ENCODE measurements at places on chromosomes 7 and 10.

GRCh38 chr10:111725050-111725449 is 458.5 kb downstream of the GPAM start:
- no peak for DNase-seq

- DNase-seq: no peak
Measured at GRCh38 chr10:58209669-58210068, 58.0 kb downstream of the IPMK start.

DNA sequence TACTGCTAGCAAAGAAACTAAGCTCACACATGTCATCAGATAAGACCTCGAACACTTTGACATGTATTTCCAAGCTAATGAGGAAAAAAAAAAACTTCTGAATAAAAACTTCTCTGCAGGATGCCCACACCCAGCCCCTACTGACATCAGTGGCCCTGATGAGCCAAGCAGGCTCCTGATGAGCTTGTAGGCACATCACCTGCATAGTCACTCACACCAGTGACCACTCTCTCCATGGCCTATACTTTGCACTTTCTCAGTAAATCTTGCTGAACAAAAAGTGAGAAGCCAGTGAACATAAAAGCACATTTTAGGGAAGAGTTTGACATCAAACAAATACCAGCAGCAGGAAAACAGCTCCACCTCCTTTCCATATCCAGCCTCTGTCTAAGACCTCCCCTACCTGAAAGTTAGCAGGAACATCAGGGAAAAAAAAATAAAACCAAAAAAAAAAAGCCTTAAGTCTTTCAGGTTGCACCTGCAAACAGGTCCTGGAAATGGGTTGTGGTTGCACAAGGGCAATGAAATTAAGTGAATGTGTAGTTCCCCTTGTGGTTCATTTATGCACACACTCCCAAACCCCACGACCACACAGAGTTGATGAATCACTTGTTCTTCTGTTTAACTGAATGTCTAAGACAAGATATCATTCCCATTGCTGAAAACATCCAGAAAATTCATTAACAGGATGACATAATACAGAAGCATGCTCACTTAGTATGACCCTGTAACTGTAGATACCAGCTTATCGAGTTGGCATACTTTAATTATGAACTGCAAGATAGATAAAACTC is 205.2 kb upstream of the PDE1C start:
- no peak for DNase-seq

- DNase-seq: peak; percentile 96
Measured at GRCh38 chr10:44195112-44196007, 189.5 kb downstream of the CXCL12 start.

GRCh38 chr10:108352771-108353170 is 1188.3 kb upstream of the SORCS1 start:
- DNase-seq: no peak

GRCh38 chr7:134710511-134710853 is 63.8 kb downstream of the BPGM start:
- no peak for DNase-seq

DNA sequence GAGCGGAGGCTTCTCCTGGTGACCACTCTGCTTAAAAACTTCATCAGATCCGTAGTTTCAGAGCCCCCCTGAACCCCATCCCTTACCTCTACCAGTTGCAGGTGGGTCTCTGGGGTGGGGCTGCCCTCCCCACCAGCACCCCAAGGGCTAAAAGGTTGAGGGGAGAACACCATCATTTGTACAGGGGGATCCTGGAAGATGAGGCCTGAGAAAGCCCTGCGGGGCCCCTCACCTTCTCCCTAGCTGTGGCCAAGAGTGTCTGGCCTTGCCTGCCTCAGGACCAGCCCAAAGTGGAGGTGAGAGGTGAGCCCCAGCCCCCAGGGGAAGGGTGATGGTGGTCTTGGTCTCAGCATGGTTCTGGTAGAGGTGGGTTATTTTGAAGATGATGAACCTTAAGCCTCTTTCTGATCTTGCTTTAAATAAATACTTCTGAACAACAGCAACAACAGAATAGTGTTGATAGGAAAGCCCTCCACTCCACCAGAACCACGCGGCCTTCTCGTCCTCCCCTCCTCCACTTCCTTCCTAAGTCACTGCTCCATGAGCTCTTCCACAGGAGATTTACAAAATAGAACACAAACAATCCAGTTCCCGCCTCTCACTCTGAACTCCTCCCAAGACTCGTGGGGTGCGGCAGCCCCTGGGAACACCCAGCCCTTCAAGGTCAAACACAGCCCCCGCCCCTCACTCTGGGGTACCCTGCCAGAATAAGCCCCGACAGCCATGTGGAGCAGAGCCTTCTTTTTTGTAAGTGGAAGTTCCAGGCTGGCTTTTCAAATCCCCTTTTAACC is 169.1 kb downstream of the EGFR start:
- no peak for DNase-seq

DNA sequence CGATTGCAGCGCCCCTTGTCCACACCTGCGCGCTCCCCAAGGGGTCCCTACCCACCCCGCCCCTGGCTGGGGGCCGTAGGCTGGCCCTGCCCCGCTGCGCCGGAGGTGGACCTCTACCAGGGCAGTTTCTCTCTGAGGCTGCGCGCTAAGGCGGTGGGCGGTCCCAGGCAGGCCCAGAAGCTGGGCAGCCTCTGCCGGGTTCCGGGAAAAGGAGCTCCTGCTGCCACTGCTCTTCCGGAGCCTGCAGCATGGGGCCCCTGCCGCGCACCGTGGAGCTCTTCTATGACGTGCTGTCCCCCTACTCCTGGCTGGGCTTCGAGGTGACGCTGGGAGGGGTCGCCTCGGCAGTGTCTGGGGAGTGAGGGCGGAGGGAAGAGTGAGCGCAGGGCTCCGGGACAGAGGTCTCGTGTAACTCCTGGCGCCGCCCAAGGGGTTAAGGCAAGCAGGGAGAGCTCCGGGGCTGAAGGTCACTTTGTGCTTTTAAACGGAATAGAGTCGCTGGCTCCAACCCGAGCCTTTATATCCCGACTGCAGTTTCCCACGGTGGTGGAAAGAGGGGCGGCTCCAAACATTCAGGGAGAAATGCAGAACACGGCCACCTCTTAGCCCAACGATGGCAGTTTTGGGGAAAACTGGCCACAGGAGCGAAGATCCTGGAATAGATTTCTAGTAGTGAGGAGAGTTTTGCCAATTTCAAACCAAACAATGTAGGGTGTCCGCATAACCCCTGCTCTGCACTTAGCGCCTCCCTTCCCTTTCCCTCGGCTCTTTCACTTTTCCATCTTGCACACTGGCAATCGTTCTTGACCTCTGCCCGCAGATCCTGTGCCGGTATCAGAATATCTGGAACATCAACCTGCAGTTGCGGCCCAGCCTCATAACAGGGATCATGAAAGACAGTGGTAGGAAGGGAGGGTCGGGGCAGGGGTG is at the start of gene GSTK1:
Gene GSTK1, plus strand, starts transcription at position 176 of the 930 bp plus-strand sequence. Its CDS starts 73 bp downstream, at position 249.
- DNase-seq: peak; percentile 68

DNA sequence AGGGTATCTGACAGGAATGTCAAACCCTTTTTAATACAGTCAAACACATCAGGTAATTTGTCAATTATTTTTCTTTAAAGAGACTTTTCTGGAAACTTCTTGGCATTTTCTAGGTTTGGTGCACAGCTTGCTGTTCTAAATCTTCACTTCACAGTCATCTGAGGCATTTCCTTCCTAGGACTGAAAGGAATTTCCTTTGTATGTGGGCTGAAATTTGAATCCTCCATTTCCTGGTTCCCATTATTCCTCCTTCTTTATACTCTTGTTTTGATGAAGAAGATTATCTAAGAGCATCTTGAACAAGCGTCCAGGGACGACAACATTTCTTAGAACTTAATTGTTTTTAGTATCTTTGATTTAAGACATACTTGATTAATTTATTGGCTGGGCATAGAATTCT is 24.9 kb downstream of the CALD1 start:
- peak; percentile 65 for DNase-seq

- no peak for DNase-seq
Measured at GRCh38 chr7:14690486-14690885, 212.1 kb downstream of the DGKB start.

DNA sequence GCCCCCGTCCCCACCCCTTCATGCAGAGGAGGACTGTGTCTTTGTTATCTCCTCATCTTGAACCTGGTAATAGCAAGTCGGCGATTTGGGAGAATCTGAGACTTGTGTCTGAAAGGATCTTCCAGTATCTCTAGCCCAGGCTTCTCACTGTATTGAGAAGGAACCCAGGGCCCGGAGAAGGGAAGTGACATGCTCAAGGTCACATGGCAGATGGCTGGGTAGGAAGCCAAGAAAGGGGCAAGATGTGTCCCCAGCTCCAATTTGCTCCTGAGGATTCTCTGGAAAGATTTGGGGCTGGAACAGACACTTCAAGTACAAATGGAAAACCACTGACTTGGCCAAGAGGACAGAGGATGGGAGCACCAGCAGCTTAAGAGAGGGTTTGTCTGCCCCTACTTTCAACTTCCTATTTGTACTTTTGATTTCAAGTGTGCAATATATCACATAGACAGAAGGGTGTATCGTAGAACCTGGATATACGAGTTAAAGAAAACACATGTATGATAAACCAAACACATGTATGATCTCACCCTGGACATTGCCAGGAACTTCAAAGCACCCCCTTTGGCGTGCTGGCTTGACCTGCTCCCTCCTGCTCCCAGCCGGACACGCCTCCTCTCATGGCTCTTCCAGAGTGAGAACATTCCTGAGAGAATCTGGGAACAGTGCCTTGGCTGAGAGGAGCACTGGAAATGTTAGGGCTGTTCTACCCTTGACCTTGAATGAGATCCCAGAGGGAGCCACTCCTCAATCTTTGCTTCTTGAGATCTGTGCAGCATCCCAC is 79.7 kb downstream of the CDH23 start:
- DNase-seq: no peak

DNA sequence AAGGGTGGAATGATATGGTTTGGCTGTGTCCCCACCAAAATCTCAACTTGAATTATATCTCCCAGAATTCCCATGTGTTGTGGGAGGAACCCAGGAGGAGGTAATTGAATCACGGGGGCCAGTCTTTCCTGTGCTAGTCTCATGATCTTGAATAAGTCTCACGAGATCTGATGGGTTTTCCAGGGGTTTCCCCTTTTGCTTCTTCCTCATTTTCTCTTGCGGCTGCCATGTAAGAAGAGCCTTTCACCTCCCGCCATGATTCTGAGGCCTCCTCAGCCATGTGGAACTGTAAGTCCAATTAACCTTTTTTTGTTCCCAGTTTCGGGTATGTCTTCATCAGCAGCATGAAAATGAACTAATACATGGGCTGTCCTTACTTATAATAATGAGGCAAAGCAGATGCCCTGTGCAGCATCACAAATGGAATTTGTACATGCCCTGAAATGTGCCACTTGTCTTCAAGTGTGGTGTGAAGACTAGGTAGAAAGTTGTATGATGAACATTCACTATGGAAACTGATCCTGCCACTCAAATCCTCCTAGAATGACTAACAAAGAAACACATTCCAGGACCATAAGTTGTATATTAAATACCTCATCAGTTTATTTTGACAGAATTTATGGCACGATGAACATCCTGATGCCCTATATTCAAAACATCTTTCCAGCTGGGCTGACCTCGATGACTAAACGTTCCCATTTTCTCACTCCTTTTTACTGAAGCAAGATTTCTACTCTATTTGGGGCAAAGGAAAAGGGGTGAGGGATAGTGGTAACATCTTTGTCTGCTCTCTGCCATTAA is 122.8 kb upstream of the CTTNBP2 start:
- DNase-seq: peak; percentile 2

DNA sequence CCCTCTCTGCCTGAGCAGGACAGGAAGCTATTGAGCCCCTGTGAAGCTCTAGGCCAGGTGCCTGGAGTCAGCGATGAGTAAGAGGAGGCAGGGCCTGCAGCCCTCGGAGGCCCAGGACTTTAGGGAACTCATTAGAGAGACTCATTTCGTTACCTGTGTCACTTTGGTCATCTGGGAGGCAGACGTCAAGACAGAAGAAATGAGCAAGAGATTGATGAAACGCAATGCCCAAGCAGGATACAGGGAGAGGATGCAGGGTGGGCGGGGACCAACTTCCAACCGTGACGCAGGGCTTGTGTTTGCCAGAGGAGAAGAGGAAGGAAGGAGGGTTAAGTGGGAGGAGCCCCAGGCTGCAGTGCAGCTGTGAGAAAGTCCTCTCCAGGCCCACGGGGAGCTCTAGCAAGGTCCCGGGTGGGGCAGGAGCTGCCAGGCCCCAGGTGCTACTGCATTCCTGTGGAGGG is 26.4 kb upstream of the GNA12 start:
- peak; percentile 52 for DNase-seq

DNA sequence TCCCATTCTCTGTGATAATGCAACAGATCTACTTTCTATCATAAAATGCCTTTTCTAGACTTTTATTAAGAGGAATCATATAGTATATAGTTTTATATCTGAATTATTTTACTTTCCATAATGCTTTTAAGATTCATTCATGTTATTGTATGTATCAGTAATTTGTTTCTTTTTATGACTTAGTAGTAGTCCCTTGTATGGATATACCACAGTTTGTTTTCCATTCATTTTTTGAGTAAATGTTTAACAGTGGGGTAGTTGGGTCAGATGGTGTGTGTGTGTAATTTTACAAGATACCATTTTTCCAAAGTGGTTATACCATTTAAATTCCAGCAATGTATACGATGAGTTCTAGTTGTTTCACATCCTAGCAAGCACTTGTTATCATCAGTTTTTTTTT is 10.4 kb downstream of the PIK3CG start:
- no peak for DNase-seq

DNA sequence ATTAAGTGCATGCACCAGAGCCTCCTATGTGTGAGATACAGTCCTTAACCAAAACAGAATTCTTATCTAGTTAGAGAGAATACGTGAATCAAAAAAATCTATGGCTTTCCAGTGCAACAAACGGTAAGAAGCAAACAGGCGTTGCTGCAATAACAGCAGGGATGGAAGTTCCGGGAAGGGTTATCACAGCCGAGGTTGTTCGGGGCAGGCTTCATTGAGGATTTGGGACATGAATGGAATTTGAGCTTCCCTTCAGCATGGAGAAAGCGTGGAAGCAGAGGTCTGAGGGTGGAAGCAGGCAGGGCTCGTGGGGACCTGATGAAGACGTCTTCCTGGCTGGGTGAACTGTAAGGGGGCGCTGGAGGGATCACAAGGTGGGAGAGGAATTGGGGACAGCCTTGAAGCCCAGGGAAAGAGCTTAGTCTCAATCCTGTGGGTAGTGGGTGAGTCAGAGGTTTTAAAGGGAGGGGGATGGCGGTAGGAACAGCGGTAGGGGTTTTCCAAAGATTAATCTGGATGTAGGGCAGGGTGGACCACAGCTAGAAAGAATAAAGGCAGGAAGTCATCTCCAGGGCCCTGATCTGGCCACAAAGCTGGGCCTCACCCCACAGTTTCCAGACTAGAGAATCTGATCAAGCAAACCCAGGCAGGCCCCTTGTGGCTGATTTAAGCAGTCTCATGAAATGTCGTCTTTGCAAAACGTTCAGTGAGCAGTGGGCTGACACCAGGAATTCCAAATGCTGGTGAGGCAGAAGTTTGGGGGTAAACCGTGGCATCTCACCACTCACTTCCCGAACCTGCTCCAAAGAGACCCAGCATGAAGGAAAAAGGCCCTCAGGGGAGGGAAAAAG is 65.1 kb downstream of the CALML3 start:
- peak; percentile 75 for DNase-seq

DNA sequence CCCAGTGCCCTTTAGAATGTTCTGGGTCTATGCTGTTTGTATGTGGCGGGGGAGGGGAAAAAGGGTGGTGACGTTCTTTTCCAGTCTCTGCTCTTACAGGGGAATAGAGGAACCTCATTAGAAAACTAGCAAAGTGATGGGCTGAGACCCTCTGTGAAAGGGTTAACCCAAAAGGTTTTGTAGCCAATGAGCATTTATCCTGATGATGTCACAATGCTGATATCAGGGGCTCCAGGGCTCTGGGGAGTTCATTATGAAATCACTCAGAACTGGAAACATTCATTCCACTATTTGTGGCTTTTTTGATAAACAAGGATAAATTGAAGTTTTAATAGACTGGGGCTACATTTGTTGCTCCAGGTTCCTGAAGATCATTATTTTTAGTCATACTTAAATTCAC is 71.7 kb downstream of the ARID5B start:
- no peak for DNase-seq

- DNase-seq: peak; percentile 31
Measured at GRCh38 chr10:75403144-75403938, 1.8 kb upstream of the ZNF503 start.
